Activated CD4-positive, alpha-beta memory T cell treated with anti-CD3 and anti-CD28 coated beads for 36 hours (primary cell): ENCODE measurements at places on chromosomes 2 and 18. TPM values are rescaled to one million over a fixed set of nuclear protein-coding genes. Genes with fewer than 3 reads are reported as not detected.

DNA sequence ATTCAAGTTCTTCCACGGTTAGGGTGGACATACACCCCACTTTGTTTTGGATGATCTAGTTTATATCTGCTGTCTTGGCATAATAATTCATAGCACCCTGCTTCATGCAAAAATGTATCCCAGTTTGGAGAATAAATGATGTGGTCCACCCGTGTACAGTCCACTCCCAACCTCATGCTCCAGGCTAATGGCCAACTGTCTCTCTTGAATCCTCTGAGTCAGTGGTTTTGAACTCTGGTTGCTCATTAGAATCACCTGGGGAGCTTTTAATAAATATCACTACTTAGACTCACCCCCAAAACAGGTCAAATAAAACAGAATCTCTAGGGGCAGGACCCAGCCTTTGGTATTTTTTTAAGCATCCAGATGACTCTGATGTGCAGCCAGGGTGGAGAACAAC is 78.5 kb downstream of the SDC1 start:
- no peak overlapping the region for H3K27ac ChIP-seq
- no peak overlapping the region for H3K4me3 ChIP-seq
- no peaks in the 10 kb centered on the region for H3K4me1 ChIP-seq

- H3K36me3 ChIP-seq, result peaks cover 2% of the 10 kb centered on the region
- H3K27me3 ChIP-seq, result no peaks in the 10 kb centered on the region
- peaks cover 6% of the 10 kb centered on the region for H3K4me1 ChIP-seq
Measured at GRCh38 chr2:189440644-189440946, 679 bp upstream of the WDR75 start.

- no peaks in the 10 kb centered on the region for H3K27me3 ChIP-seq
- no peak overlapping the region for H3K4me3 ChIP-seq
- H3K4me1 ChIP-seq, result peaks cover 28% of the 10 kb centered on the region
- peak; percentile 51 for DNase-seq
- no peak overlapping the region for H3K27ac ChIP-seq
Measured at GRCh38 chr2:69628325-69629021, 15.1 kb downstream of the AAK1 start.

- no peaks in the 10 kb centered on the region for H3K36me3 ChIP-seq
- H3K27ac ChIP-seq, result no peak overlapping the region
- no peak for DNase-seq
- H3K4me3 ChIP-seq, result no peak overlapping the region
- H3K4me1 ChIP-seq, result peaks cover 13% of the 10 kb centered on the region
Measured at GRCh38 chr2:102667072-102667471, 47.7 kb downstream of the SLC9A2 start.

- no peak overlapping the region for H3K27ac ChIP-seq
- H3K4me3 ChIP-seq, result no peak overlapping the region
- no peaks in the 10 kb centered on the region for H3K36me3 ChIP-seq
- H3K4me1 ChIP-seq, result peaks cover 12% of the 10 kb centered on the region
- no peak for DNase-seq
Measured at GRCh38 chr2:222792001-222792611, 68.7 kb upstream of the ACSL3 start.

- peaks cover 48% of the 10 kb centered on the region for H3K4me1 ChIP-seq
- H3K27ac ChIP-seq, result peak overlapping the region; percentile 84
- peaks cover 2% of the 10 kb centered on the region for H3K27me3 ChIP-seq
- peak; percentile 68 for DNase-seq
Measured at GRCh38 chr2:174752403-174753037, 11.8 kb downstream of the CHRNA1 start.

DNA sequence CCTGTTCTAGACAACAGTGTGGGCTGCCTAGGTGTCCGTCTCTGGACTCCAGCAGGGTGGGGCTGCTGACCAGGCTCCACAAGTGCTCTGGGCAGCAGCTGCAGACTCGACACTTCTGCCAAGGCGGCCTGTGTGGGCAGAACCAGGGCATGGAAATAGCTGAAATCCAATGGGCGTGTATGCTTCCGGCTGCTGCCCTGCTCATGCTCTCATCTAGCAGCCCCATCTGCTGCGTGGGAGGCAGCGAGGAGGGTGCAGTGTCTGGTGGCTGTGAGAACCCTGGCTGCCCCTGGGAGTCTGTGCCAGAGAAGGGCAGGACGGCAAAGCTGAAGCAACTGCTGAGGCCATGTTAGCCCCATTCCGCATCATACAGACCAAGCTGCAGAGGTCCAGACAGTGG is 174.9 kb downstream of the SOX11 start:
- H3K27ac ChIP-seq, result no peak overlapping the region
- no peaks in the 10 kb centered on the region for H3K27me3 ChIP-seq
- DNase-seq, result no peak

- H3K36me3 ChIP-seq, result no peaks in the 10 kb centered on the region
- no peak overlapping the region for H3K27ac ChIP-seq
- no peak overlapping the region for H3K4me3 ChIP-seq
- H3K27me3 ChIP-seq, result peaks cover 28% of the 10 kb centered on the region
- H3K4me1 ChIP-seq, result peaks cover 4% of the 10 kb centered on the region
Measured at GRCh38 chr2:60581433-60582282, 28.2 kb upstream of the BCL11A start.

DNA sequence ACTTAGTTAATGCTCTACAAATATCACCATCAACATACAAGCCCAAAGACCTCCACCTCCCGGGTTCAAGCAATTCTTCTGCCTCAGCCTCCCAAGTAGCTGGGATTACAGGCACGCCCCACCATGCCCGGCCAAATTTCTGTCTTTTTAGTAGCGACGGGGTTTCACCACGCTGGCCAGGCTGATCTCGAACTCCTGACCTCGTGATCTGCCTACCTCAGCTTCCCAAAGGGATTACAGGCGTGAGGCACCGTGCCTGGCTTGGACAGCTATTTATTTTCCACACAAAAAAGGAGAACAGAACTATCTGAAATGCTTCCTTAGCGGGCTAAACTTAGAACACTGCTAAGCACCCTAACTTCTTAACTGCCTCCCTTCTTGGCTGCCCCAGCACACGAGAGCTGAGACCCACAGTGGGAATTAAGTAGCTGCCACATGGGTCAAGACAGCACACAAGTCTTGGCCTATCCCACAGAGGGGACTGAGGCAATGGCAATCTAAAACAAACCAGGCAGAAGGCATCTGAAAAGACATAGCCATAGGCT is 24.8 kb downstream of the CYTIP start:
- H3K4me1 ChIP-seq, result peaks cover 82% of the 10 kb centered on the region
- no peaks in the 10 kb centered on the region for H3K27me3 ChIP-seq
- peak overlapping the region; percentile 97 for H3K27ac ChIP-seq
- peak; percentile 31 for DNase-seq

- no peaks in the 10 kb centered on the region for H3K27me3 ChIP-seq
- H3K4me3 ChIP-seq, result no peak overlapping the region
- H3K36me3 ChIP-seq, result no peaks in the 10 kb centered on the region
- H3K27ac ChIP-seq, result no peak overlapping the region
- peaks cover 8% of the 10 kb centered on the region for H3K4me1 ChIP-seq
Measured at GRCh38 chr2:113218283-113219091, 44.7 kb downstream of the PSD4 start.

DNA sequence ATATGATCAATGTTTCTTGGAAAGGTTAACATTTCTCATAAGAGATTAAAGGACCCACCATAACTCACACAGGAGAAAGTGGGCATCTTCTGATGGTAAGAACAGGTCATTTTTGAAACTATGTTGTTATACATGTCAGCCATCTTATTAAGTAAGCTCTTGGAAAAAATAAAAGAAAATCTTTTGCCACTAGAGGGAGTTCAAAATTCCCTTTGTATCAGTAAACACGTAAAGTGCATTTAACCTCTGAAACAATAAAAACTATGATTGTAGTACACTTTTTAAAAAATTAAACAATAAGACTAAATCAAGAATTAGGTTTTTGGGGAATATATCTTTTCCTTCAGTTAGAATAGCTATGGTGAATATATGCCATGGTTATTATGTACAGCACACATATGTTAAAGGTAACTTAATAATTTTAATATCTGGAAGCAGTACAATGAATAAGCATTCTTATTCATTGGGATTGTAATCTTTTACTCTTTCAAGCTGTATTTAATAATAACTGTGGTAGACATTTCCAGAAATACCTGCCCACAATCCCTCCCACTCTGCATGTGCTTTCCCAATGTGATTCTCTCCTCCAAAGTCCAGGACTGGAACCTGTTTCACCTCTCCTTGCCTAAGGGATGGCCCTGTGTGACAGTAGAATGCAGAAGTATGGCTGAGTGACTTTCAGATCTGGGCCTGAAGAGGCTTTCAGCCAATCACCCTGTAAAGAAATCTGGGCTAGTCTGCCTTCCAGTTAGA is 64.2 kb downstream of the RBMS1 start:
- no peak for DNase-seq
- H3K4me1 ChIP-seq, result peaks cover 58% of the 10 kb centered on the region
- no peaks in the 10 kb centered on the region for H3K27me3 ChIP-seq
- H3K36me3 ChIP-seq, result peaks cover 11% of the 10 kb centered on the region
- no peak overlapping the region for H3K4me3 ChIP-seq

DNA sequence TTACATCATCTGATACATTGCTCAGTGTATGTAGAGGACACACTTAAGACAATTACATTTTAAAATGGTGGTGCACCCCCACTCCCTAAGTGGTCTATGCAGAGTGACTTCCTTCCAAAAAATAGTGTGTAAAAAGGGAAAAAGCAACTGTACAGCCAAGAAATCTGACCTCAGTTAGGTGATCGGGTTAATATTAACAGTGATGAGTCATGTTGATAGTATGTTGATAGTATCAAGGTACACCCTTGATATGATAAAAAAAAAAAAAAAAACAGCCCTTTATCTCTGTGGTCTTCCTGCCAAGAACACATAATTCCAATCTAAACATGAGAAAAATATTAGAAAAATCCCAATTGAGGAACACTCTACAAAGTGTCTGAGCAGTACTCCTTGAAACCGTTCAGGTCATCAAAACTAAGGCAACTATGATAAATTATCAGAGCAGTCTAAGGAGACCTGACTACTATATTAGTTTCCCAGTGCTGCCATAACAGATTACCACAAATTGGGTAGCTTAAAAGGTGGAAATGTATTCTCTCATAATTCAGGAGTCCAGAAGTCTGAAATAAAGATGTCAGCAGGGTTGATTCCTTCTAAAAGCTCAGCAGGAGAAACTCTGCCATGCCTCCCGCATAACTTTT is 171.9 kb downstream of the ARHGAP28 start:
- no peaks in the 10 kb centered on the region for H3K4me1 ChIP-seq
- H3K4me3 ChIP-seq, result no peak overlapping the region

- DNase-seq, result no peak
- H3K4me1 ChIP-seq, result no peaks in the 10 kb centered on the region
- H3K27me3 ChIP-seq, result peaks cover 12% of the 10 kb centered on the region
- H3K4me3 ChIP-seq, result no peak overlapping the region
- no peaks in the 10 kb centered on the region for H3K36me3 ChIP-seq
Measured at GRCh38 chr18:56580026-56580425, 58.4 kb downstream of the TXNL1 start.

DNA sequence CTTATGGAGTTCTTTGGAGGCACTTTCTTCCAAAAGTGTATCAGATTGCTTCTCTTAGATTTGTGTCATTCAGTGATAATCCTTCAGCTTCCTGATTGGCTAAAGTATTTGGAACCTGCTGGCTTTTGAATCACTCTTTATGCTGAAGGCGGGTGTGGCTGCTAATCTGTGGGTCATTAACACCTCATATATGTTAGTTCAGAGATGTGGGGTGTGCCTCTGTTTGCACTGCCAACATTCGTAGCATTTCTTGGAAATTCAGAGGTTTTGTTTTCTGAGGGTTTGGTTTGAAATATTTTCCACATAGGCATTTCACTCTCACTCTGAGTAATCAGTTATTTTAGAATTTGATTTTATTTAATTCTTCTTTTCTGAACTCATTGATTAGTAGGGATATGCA is 1604.4 kb upstream of the ACVR2A start:
- no peak for DNase-seq
- no peak overlapping the region for H3K27ac ChIP-seq
- H3K36me3 ChIP-seq, result no peaks in the 10 kb centered on the region
- no peak overlapping the region for H3K4me3 ChIP-seq
- H3K27me3 ChIP-seq, result no peaks in the 10 kb centered on the region
- H3K4me1 ChIP-seq, result no peaks in the 10 kb centered on the region

GRCh38 chr2:106117882-106118684 is 76.0 kb downstream of the UXS1 start:
- H3K4me3 ChIP-seq, result no peak overlapping the region
- H3K36me3 ChIP-seq, result no peaks in the 10 kb centered on the region
- peaks cover 12% of the 10 kb centered on the region for H3K4me1 ChIP-seq
- no peak for DNase-seq

DNA sequence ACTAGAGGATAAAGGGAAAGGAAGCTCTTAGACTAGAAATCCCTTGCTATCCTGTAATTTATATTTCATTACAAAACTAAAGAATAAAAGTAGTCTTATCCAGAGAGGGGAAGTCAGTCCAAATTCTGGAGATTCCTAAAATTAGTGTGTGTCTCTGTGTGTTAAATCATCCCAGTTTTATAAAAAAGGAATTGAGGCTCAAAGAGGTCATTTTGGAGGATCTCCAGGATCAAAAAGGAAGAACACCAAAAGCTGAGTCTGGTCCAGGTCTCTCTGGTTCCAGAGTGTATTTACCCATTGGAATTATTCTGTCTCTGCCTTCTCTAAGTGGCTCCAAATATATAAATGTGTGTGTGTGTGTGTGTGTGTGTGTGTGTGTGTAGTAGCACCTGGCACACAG is 166.7 kb downstream of the NRXN1 start:
- no peaks in the 10 kb centered on the region for H3K27me3 ChIP-seq
- H3K36me3 ChIP-seq, result no peaks in the 10 kb centered on the region
- H3K27ac ChIP-seq, result no peak overlapping the region
- no peak for DNase-seq
- no peaks in the 10 kb centered on the region for H3K4me1 ChIP-seq

DNA sequence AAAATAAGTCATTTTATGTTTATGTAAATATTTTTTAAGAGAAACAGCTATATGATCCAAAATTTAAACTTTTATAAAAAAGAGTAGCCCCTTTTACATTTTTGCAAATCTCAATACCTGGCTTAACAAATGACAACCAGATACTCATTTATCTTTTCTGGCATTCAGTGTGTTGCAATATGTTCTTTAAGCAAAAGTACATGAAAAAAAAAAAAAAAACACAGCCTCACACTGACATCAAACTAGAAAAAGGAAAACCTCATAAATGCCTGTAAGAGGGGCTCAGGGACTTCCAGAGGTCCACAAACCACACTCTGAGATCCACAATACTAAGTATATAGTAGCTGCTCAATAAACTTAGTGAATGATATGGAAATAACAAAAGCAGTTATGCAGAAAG is 21.9 kb downstream of the PPP4R3B start:
- no peaks in the 10 kb centered on the region for H3K27me3 ChIP-seq
- no peak for DNase-seq
- H3K36me3 ChIP-seq, result peaks cover 25% of the 10 kb centered on the region
- H3K4me1 ChIP-seq, result peaks cover 39% of the 10 kb centered on the region
- no peak overlapping the region for H3K27ac ChIP-seq
- H3K4me3 ChIP-seq, result no peak overlapping the region

GRCh38 chr2:143334837-143335236 is 205.6 kb downstream of the ARHGAP15 start:
- H3K27me3 ChIP-seq, result no peaks in the 10 kb centered on the region
- no peaks in the 10 kb centered on the region for H3K36me3 ChIP-seq
- peaks cover 68% of the 10 kb centered on the region for H3K4me1 ChIP-seq

- peaks cover 20% of the 10 kb centered on the region for H3K36me3 ChIP-seq
- H3K27me3 ChIP-seq, result no peaks in the 10 kb centered on the region
- H3K4me3 ChIP-seq, result no peak overlapping the region
Measured at GRCh38 chr2:43400508-43400907, 174.1 kb upstream of the ZFP36L2 start.

HOXD11 gene
- not detected for total RNA-seq

BIN1 gene
- 58.2 TPM for total RNA-seq

GREB1 gene
- 0.29 TPM for total RNA-seq

ACTG2 gene
- total RNA-seq, result not detected

COL6A3 gene
- 29.7 TPM for total RNA-seq

DLX1 gene
- not detected for total RNA-seq

DLGAP1 gene
- 0.45 TPM for total RNA-seq

MZT2B gene
- total RNA-seq, result 388 TPM

STPG4 gene
- not detected for total RNA-seq
